Panc1 (cell line): ENCODE measurements at places on chromosomes 2 and 18. TPM values are rescaled to one million over a fixed set of nuclear protein-coding genes. Genes with fewer than 3 reads are reported as not detected.

DNA sequence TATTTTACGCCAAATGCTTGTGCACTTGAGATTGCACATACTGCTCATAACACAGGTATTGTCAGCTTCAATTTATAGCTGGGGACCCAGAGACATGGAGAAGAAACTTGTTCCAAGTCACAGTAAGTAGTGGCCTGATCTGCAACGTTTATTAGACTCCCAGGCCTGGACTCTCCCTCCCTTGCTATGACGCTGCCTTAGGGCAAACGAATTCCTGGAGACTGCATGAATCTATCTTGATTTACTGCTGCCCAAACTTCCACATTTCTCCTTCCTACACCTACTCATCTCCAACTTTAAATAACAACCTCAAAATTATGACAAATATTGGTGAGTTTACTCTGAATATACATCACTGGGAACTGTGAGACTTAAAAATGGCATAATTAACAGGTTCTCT is 145.1 kb upstream of the CCDC195 start:
- no peaks in the 10 kb centered on the region for H3K4me1 ChIP-seq
- H3K27me3 ChIP-seq: no peaks in the 10 kb centered on the region
- no peak overlapping the region for H3K27ac ChIP-seq
- no peaks in the 10 kb centered on the region for H3K36me3 ChIP-seq
- DNase-seq: no peak
- no peak overlapping the region for H3K4me3 ChIP-seq

DNA sequence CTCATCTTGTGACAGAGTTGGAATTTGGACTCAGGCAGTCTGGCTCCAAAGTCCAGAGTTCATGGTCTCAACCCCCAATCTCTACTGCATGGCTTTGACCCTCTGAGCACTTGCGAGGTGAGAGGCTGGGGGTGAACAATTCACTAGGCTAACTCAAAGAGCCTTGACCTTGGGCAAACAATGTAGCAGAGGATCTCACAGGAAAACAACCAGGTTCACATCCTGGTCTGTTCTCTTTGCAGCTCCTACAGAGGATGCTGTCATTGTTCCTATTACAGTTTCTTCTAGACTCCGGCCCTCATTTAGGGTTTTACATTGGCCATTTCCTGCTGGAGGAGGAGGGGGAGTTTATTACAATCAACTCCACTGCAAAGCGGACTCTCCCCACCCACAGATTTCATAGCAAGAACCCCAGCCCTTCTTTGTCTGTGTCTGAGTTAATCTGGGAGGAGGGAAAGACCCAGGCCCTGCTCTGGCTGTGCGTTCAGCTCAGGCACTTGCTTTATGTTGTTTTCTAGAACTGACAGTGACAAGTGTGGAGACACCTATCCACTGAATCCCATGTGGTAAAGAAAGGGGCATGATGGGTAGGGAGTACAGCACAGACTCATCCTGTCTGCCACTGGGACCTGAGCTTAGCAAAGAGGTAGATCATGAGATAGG is 101.6 kb downstream of the LBH start:
- DNase-seq: no peak
- no peaks in the 10 kb centered on the region for H3K36me3 ChIP-seq
- no peaks in the 10 kb centered on the region for H3K27me3 ChIP-seq
- no peak overlapping the region for H3K27ac ChIP-seq

DNA sequence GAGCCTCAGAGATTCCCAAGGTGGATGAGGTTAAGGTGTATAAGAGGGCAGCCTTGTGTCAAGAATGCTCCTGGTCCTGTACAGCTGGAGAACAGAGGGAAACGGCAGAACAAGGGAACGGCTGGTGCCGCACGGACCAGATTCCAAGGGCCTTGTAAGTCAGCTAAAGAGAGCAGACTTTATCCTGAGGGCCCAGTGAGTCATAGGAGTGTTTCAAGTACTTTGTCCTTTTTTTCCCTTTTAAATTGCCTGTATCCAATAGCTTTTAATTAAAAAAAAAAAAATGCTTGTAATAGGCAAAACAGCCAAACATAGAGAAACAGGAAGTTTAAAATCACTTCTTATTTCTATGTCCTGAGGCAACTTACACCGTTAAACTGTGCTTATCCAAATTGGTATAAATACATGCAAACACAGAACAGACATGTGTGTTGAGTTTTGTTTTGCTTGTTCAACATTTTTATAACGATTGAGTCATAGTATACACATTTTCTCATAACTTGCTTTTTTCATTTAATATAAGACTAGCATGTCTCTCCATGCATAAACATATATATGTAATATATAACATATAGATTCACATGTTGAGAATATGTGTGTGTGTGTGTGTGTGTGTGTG is 42.1 kb upstream of the EVA1A start:
- H3K4me3 ChIP-seq: no peak overlapping the region
- H3K27me3 ChIP-seq: peaks cover 2% of the 10 kb centered on the region; the same call in 1 of the 2 replicates
- no peak overlapping the region for H3K27ac ChIP-seq
- H3K36me3 ChIP-seq: no peaks in the 10 kb centered on the region
- no peak for DNase-seq

DNA sequence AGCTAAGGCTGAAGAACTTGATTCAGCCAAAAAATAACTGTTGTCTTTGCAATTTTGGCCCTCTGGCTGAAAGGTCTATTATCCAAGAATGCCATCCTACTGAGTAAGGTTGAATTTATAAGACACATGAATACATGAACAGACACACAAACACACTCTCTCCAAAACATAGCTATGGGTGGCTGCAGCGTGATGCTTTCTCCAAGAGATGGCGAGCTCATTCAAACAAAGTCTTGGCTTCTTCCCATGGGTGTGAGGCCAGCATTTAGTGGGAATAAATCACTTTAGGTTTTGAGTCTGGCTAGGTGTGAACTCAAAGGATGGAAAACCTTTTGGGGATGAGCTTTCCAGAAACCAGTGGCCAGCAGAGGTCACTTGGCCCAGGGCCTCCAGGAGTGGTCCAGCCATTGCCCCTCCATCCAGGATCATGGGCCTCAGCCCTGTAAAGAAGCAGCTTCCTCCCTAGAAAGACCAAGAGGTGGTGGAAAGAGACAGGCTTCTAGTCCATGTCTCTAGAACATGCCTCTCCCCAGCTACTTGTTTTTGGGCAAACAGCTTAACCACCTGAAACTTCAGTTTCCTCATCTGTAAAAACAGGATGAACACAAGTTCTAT is 11.0 kb upstream of the OSR1 start:
- peaks cover 29% of the 10 kb centered on the region for H3K27me3 ChIP-seq
- no peaks in the 10 kb centered on the region; the same call in 1 of the 2 replicates for H3K4me1 ChIP-seq
- no peak for DNase-seq
- no peak overlapping the region for H3K27ac ChIP-seq
- no peaks in the 10 kb centered on the region for H3K36me3 ChIP-seq
- no peak overlapping the region for H3K4me3 ChIP-seq

DNA sequence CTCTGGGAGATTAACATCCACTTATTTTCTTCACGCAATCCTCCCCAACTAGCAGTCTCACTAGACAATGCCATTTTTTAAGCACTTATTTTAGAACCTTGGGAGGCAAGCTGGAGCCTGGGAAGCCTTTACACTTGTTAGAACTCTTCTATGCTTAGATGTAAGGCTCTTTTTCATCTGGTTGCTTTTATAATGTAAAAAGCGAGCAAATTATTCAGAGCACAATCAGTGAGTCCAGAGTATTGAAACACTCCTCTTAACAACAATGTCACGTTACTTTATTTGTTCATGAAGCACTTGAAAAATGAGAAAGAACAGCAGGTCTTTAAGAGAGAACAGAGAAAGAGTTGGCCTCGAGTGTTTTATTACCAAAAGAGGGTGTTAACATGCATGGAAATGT is 84.1 kb upstream of the SLC8A1 start:
- no peaks in the 10 kb centered on the region for H3K36me3 ChIP-seq
- no peak for DNase-seq
- no peak overlapping the region for H3K4me3 ChIP-seq
- H3K27ac ChIP-seq: no peak overlapping the region
- no peaks in the 10 kb centered on the region for H3K4me1 ChIP-seq
- no peaks in the 10 kb centered on the region; the same call in 1 of the 2 replicates for H3K27me3 ChIP-seq

YPEL5 gene
- total RNA-seq: 66.4 TPM
